WERI-Rb-1 (cell line): ENCODE measurements at places on chromosomes 13 and 19.
A peak's percentile ranks its signal among the peaks of the same experiment; 100 is the strongest.

DNA sequence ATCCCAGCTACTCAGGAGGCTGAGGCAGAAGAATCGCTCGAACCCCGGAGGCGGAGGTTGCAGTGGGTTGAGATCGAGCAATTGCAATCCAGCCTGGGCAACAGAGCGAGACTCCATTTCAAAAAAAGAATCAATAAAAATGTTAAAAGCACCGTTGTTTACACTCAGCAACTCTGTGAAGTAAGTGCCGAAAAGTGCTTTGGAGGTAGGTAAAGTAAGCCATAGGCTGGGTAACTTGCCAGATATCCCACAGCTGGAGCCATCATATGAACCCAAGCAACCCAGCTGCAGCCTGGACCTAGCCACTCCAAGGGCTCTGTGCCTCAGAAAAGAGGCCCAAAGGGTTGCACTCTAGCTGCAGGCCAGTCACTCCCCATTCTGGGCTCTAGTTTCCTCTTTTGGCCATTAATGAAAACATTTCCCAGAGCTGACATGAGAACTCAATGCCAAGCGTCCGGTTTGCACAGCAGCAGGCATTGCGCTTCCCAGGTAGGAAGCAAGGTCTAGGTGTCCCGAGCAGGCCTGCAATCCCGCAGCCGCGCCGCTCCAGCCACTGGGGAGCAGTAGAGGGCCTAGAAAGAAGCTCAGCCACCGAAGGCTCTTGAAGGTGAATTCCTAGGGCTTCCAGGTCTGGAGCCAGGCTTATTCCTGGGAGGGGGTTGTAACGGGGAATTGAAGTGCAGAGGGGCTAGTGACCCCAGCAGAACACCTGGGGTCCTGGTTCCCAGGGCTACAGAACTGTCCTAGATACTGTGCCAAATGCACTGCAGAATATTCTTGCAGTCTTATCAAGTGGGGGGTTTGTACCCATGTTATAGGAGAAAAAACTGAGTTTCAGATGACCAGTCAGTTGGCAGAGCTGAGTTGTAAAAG, 4.1 kb upstream of the CD79A start:
- peak; percentile 89 for DNase-seq

DNA sequence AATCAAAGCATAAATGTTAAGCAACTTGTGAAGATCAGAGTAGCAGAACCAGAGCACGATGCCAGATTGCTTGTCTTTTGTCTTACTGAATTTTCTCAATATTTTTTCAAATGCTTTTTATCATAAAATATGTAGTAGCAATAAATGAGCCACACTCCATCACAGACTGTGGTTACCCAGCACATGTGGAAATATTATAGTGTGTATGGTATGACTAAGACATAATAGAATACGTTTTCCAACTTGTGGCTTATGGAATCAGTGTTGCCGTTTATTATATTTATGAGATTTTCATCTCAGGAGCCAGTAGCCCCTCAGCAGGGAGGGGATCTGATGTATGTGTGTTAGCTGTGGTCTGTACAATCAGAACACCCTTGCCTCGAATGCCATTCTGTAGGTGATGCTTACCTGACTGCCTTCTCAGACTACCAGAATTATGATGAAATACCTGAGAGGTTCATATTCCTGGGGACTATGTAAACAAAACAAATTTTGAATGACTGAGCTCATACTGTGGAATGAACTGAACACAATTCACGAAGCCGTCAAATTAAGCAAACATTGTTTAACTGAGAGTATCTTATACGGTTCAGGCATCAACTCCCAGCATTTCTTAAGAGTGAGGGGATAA, 1.9 kb downstream of the SCEL start:
- no peak for DNase-seq

- no peak for DNase-seq
These were observed 1813.1 kb downstream of the OLFM4 start for GRCh38 chr13:54841682-54842081.

- DNase-seq, result peak; percentile 79
These were observed 236.9 kb downstream of the COL4A1 start for GRCh38 chr13:110070046-110070445.

DNA sequence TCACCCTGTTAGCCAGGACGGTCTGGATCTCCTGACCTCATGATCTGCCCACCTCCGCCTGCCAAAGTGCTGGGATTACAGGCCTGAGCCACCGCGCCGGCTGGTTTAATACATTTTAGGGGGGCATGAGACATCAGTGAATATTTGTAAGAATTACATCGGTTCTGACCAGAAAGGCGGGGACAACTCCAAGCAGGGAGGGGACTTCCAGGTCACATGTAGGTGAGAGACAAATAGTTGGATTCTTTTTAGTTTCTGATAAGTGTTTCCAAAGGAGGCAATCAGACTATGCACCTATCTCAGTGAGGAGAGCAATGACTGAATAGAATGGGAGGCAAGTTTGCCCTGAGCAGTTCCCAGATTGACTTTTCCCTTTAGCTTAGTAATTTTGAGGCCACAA, 3.7 kb upstream of the ZNF552 start:
- DNase-seq, result no peak

GRCh38 chr13:105144020-105144419, 1391.4 kb downstream of the EFNB2 start:
- peak; percentile 18 for DNase-seq

DNA sequence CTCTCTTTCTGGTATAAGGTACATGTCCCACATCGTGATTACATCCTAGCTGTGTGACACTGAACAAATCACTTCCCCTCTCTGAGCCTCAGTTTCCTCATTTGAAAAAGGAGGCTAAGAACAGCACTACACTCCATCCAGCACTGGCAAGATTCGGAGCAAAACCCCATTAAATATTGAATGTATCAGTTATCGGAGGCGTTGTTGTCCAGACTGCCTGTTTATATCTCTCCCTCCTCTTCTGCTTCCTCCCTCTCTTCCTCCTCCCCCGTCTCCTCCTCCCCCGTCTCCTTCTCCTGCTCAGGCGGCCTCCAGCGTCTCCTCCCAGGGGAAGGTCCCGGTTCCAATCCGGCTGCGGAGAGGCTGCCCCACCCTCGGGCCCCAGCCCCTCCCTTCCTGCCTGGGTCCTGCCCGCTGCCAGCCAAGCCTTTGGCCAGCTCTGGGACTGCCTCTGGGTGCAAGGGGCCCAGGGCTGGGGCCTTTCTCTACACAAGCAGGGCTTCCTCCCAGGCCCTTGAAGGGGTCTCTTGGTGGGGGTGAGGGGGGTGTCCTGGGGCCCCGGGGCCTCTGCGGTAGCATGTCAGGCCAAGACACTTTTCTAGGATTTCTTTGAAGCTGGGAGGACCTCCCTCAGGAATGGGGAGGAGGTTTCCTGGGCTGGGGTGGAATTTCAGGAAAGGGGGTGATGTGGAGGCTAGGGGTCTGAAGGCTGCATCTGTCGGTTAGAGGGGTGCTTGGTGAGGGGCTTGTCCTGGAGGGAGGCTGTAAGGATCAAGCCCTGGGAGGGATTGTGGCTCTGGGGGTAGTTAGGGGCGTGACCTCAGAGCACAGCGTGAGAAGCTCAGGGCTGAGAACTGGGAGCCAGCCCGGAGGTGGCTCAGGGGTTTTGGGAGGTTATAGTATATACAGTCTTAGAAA, 1.9 kb downstream of the RRAS start:
- peak; percentile 57 for DNase-seq

DNA sequence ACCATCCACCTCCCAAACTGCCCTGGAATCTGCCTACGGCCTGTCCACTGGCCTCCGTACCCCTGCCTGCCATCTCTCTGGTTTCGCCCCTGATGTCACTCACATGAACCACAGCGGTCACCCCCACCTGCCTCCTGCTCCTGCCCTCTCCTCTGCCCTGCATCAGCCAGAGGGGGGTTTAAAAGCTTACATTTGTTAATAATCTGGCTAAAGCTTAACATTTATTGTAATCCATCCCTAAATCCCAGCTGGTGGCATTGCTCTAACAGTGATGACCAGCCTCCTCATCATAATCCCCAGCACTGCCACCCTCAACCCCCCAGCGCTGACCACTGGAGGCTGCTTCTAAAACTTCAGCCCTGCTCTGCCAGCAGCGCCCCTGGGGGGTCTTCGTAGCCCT, 38.9 kb downstream of the DNM2 start:
- DNase-seq, result peak; percentile 84
